ENCODE measurements at places on chromosomes 7 and 10.

GRCh38 chr10:96338279-96338925, 20.4 kb downstream of the OPALIN start:
- no peaks in the 10 kb centered on the region for H3K27me3 ChIP-seq
- no peak overlapping the region for H3K4me3 ChIP-seq
- H3K4me1 ChIP-seq: no peaks in the 10 kb centered on the region
- H3K27ac ChIP-seq: no peak overlapping the region
- DNase-seq: no peak

GRCh38 chr7:37419496-37419895, 29.2 kb downstream of the ELMO1 start:
- no peak overlapping the region for H3K4me3 ChIP-seq
- no peaks in the 10 kb centered on the region for H3K36me3 ChIP-seq
- DNase-seq: no peak

- H3K4me1 ChIP-seq: no peaks in the 10 kb centered on the region
- no peak overlapping the region for H3K27ac ChIP-seq
- H3K36me3 ChIP-seq: no peaks in the 10 kb centered on the region
- H3K27me3 ChIP-seq: no peaks in the 10 kb centered on the region
Measured at GRCh38 chr7:55540226-55540858, 32.0 kb downstream of the VOPP1 start.

DNA sequence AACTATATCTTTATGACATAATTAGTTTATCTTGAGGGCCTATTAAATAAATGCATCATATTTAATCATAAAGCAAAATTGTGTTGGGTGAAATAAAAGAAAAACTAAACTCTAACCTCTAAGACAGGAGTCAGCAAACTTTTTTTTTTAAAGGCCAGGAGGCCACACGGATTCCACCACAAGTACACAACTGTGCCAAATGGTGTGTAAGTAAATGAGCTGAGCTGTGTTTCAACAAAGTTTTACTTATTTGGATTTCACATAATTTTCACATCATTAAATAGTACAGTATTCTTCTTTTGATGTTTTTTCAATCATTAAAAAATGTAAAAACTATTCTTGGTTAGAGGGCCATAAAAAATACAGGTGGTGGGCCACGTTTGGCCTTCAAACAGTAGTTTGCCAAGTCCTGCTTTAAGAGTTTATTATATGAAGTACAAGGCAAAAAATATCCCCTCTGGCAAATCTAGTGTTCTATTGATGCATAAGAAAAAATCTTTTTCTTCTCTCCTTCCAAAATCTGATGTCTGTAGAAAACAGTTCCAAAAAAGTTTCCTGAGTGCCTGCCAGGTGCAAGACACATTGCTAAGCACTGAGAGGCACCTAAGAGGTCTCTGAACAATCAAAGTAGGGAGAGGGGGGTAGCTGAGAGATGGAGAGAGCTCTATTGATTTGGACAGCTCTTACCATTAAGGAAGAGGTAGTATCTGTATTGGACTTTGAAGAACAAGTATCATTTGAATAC, 26.5 kb upstream of the SPOCK2 start:
- H3K27me3 ChIP-seq: no peaks in the 10 kb centered on the region
- DNase-seq: no peak
- H3K36me3 ChIP-seq: no peaks in the 10 kb centered on the region
- no peaks in the 10 kb centered on the region for H3K4me1 ChIP-seq
- no peak overlapping the region for H3K4me3 ChIP-seq
- H3K27ac ChIP-seq: peak overlapping the region; percentile 4

DNA sequence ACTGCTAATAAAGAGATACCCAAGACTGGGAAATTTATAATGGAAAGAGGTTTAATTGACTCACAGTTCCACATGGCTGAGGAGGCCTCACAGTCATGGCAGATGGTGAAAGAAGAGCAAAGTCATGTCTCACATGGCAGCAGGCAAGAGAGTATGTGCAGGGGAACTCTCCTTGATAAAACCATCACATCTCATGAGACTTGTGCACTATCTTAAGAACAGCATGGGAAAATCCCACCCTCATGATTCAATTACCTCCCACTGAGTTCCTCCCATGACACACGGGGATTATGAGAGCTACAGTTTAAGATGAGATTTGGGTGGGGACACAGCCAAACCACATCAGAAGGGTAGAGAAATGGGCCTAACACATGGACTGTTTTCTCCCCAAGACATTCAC, 156.3 kb downstream of the CCDC71L start:
- no peak overlapping the region for H3K27ac ChIP-seq
- H3K4me1 ChIP-seq: no peaks in the 10 kb centered on the region
- no peak overlapping the region for H3K4me3 ChIP-seq
- H3K27me3 ChIP-seq: no peaks in the 10 kb centered on the region
- no peaks in the 10 kb centered on the region for H3K36me3 ChIP-seq

DNA sequence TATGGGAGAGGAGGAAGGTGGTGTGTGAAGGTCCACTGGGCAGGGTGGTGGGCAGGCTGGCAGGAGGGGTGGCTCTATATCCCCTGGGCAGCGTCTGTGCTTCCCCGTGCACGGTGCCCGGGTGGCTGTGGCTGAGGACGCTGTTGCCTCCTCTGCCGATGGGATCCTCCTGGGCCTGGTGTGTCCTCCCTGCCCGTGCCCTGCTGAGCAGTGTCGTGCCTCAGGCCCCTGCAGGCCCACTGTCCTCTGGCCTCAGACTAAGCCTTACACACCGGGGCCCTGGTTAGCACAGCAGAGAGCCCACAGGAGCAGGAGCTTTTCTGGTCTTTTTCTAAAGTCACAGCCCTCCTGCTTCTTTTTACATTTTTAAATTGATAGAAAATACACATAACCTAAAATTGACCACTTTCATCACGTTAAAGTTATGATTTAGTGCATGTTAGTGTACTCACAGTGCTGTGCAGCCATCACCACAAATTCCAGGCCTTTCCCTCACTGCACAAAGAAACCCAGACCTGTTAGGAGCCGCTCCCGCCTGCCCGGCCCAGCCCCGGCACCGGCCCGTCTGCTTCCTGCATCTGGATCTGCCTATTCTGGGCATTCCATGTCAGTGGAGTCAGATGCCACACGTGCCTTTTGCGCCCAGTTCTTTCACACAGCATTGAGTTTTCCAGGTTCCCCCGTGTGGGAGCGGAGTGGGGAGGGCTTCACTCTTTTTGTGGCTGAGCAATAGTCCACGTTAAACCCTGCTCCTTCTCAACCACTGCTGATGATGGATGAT, 19.4 kb downstream of the PFKFB3 start:
- H3K27ac ChIP-seq: peak overlapping the region; percentile 87
- H3K4me1 ChIP-seq: peaks cover 10% of the 10 kb centered on the region
- peaks cover 99% of the 10 kb centered on the region for H3K36me3 ChIP-seq
- no peak for DNase-seq

GRCh38 chr10:33010132-33011037, 52.4 kb upstream of the ITGB1 start:
- H3K4me3 ChIP-seq: no peak overlapping the region
- H3K27ac ChIP-seq: no peak overlapping the region
- DNase-seq: no peak
- no peaks in the 10 kb centered on the region for H3K27me3 ChIP-seq
- peaks cover 3% of the 10 kb centered on the region for H3K4me1 ChIP-seq

DNA sequence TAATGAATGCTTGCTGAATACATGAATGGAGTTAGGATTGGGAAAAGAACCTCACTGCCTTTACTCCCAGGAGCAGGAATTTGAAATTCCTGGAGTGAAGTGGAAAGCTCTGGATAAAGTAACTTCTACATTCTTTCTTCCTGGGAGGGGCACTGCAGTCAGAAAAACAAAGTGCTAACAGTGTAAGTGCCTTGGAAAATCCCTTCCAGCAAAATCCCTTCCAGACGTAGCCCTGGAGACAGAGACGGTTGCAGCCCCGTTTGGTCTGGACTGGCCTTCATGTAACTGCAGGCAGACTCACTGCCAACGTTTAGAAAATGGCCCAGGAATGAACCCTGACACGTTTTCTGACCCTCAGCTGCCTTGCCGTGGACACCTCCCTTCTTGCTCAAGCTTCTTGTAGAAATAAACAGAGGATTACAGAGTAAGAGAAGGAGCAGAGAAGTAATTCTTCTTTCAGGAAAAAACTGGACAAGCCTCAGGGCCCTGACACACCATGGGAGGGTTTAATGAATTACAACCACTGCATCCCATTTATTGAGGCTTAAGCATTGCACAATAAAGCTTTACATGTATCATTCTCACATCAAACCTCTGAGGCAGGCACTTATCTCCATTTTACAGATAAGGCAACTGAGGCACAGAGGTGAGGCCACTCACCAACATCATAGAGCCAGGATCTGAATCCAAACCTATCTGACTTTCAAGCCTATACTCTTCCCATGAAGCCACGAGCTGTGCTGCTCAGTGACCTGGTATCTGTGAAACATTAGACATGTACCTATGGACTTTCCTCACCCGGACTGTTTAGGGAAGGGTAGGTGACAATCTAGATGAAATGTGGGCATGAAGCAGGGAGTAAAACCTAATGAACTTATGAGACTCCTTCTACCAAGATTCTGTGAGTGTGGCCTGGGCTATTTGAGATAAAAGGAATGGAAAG, 7.8 kb downstream of the ITPRIP start:
- H3K27ac ChIP-seq: peak overlapping the region; percentile 86
- no peaks in the 10 kb centered on the region for H3K27me3 ChIP-seq
- H3K4me3 ChIP-seq: peak overlapping the region; percentile 46
- peaks cover 6% of the 10 kb centered on the region for H3K36me3 ChIP-seq

GRCh38 chr7:155324012-155324917, 26.6 kb downstream of the INSIG1 start:
- H3K4me3 ChIP-seq: no peak overlapping the region
- no peak overlapping the region for H3K27ac ChIP-seq
- H3K36me3 ChIP-seq: no peaks in the 10 kb centered on the region
- no peaks in the 10 kb centered on the region for H3K27me3 ChIP-seq
- H3K4me1 ChIP-seq: no peaks in the 10 kb centered on the region

DNA sequence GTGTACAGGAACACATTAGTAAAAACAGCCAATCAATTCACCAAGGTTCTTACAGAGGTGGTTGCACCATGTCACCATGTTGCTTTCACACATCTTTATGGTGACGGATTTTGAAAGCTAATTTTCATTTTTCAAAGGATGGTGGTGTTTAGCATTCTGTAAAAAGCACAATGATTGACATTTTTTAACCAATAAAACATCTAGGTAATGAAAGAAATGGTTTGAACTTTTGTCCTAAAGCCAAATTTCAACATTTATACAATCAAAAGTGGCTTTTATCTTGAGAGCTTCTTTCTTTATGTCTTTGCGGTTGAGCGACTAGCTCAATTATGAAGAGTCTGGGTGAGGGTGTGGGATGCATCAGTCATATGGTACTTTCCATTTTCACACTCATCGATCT, 94.4 kb downstream of the MALRD1 start:
- H3K27ac ChIP-seq: no peak overlapping the region
- no peak for DNase-seq
- H3K4me3 ChIP-seq: no peak overlapping the region

DNA sequence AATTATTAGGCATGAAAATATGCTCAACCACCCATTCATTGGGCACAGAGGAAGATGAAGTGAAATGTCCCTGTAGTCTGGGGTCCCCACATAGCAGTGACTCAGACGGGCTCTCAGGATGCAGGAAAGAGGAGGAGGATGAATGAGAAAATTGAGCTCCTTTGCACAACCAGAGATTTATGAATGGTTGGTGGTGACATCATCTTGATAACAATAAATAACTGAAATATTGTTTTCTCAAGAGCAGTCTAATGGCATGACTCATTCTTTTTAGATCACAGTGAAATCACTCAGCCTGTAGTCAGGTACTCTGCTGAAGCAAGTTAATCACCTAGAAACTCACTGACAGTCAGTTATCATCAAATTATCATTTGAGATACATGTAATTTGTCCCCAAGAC, 254.1 kb downstream of the RELN start:
- no peak overlapping the region for H3K27ac ChIP-seq
- no peak overlapping the region for H3K4me3 ChIP-seq
- no peak for DNase-seq
- H3K36me3 ChIP-seq: no peaks in the 10 kb centered on the region
- H3K27me3 ChIP-seq: no peaks in the 10 kb centered on the region

DNA sequence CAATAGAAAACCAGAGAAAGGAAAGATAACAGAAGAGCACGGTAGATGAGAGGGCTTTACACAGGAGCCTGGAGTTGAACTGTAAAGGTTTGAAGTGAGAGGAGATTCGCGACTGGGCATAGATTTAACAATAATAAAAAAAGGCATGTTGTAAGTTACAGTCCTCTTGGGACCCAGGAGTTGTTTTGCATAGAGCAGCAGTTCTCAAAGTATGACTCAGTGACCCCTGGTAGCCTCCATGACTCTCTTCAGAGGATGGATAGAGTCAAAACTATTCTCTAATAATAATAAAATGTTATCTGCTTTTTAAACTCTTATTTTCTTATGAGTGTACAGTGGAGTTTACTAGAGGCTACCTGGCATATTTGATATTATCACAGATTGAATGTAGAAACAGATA, 262.3 kb downstream of the SORCS3 start:
- H3K27ac ChIP-seq: no peak overlapping the region
- no peaks in the 10 kb centered on the region for H3K27me3 ChIP-seq
- no peaks in the 10 kb centered on the region for H3K36me3 ChIP-seq
- no peak overlapping the region for H3K4me3 ChIP-seq
- no peaks in the 10 kb centered on the region for H3K4me1 ChIP-seq

- no peak overlapping the region for H3K4me3 ChIP-seq
- no peak overlapping the region for H3K27ac ChIP-seq
- no peaks in the 10 kb centered on the region for H3K27me3 ChIP-seq
Measured at GRCh38 chr10:73232887-73233286, 14.2 kb downstream of the DNAJC9 start.

GRCh38 chr7:8212638-8213037, 49.3 kb downstream of the ICA1 start:
- H3K4me1 ChIP-seq: no peaks in the 10 kb centered on the region
- DNase-seq: no peak
- H3K27me3 ChIP-seq: no peaks in the 10 kb centered on the region

GRCh38 chr10:1613511-1613910, 123.8 kb downstream of the ADARB2 start:
- H3K36me3 ChIP-seq: no peaks in the 10 kb centered on the region
- no peak for DNase-seq
- H3K27me3 ChIP-seq: no peaks in the 10 kb centered on the region
- no peak overlapping the region for H3K4me3 ChIP-seq
- no peak overlapping the region for H3K27ac ChIP-seq
- no peaks in the 10 kb centered on the region for H3K4me1 ChIP-seq

Data from ascending aorta (tissue), 2 donors.